Gastrocnemius medialis (tissue), 4 donors: ENCODE measurements at places on chromosomes 2 and 18.

GRCh38 chr2:44949329-44950151 lies 8.0 kb downstream of the SIX3 start:
- no peak for DNase-seq

- no peak for DNase-seq
Measured at GRCh38 chr2:110858135-110858725, 125.9 kb downstream of the ACOXL start.

GRCh38 chr2:164302786-164303185 lies 318.5 kb downstream of the GRB14 start:
- DNase-seq = no peak

GRCh38 chr2:33681364-33681757 lies 82.3 kb upstream of the FAM98A start:
- DNase-seq = no peak

- DNase-seq = no peak
Measured at GRCh38 chr2:23711979-23712755, 214.8 kb downstream of the ATAD2B start.

DNA sequence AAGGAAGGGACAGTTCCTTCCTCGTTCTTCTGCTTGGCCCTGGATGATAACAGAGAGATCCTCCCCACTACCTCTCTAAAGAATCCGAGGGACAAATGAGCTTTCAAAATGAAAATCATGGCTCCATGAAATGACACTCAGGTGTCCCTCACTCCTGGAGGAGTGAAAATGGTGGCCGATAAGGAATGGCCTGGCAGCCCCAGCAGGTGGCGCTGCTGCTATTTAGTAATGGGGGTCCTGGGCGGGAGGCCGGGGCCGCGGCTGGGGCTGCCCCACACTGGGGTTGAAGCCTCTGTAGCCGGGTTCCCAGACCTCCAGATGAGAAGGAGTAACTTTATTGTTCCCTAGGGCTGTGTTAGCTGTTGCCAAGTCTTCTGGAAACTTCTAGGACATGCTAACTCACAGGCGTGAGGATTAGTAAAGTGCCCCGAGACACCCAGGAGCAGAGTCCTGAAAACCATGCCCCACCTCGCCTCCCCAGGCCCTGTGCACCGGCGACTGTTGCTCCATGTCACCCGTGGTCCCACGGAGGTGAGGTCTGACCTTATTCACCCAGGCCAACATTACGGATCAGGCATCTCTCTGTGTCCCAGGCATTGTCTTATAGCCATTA lies 138.0 kb downstream of the CTIF start:
- peak; percentile 72 for DNase-seq

- peak; percentile 13 for DNase-seq
Measured at GRCh38 chr2:120764991-120765677, 29.5 kb downstream of the GLI2 start.

DNA sequence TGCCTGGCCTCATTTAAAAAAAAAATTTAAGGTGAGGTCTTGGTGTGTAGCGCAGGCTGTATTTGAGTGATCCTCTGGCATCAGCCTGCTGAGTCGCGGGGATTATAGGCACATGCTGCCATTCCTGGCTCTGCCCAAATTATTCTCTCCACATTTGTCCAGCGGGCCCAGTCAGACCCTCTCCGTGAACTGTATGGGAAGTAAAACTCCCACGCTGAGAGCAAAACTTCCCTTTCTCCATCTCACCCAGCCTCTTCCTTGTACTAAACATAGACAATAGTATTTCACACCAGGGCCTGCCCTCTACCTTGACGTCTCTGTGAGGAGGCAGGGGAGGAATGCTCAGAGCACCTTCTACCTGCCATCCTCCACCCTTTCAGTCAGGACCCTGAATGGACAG lies 37.0 kb downstream of the EIF4E2 start:
- no peak for DNase-seq

DNA sequence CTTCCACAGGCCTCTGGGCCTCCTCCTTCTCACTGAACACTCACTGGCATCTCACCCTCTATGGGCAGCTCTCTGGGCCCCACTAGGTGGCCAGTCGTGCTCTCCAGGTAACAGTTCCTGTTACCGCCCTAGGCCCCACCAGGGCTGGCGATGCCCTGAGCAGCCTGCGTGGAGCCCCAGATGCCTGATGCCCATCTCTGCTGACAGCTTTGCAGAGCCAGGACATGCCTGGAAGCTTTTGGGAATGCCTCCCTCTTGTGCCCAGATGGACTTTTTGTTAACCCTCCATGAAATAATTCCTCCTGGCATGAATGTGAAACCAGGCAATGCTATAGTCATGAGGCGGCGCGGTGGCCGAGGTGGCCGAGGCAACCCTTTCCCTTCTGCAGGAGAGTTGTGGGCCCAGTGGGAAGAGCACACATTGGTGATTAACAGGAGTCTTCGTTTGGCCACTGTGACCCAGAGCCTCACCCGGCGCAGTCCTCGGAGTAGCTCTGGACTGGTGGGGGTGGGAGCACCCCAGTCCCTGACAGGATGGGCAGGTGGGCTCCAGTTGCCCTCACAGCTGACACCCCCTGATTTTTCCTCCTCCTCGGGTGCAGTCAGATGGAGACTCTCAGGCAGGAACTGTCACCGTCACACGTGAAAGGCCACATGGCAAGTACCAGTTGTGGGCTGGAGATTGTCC lies 80.0 kb downstream of the SH3BP4 start:
- no peak for DNase-seq

DNA sequence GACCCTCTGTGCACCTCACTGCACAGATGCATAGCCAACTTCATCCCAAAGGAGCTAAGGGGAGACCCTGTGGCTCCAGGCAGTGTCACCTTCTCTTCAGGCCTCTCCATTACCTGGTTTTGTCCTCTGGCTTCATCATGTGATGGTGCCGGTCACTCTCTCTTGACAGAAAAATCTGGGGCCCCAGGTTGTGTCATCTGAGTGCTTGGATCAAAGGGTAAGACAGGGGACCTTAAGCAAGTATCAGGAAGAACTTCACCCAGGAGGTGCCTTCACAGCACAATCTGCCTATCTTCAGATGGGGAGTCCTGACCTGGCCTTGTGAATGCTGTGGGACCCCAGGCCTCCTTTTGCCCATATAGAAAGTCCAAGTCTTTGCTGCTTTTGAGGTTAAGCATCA lies 104.4 kb downstream of the POLR1A start:
- DNase-seq = no peak

DNA sequence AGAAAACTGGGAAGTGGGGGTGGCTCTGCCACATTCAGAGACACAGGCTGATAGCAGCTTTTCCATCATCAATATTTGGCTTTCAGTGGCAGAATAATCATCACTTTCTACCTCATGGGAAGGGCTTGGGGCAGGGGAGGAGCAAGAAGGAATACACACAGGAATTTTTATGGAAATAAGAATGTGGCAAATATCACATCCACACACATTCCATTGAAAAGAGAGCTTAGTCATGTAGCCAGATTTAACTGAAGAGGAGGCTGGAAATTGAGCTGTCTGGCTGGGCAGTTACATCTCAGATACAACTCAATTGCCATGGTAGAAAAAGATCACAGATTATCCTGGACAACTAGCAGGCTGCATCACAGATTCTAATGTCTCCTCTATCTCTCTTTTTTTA lies 1474.0 kb upstream of the ACVR2A start:
- no peak for DNase-seq

- no peak for DNase-seq
Measured at GRCh38 chr2:237563816-237564215, 2.6 kb upstream of the PRLH start.

GRCh38 chr2:45256867-45257641 lies 247.8 kb upstream of the SIX2 start:
- no peak for DNase-seq

DNA sequence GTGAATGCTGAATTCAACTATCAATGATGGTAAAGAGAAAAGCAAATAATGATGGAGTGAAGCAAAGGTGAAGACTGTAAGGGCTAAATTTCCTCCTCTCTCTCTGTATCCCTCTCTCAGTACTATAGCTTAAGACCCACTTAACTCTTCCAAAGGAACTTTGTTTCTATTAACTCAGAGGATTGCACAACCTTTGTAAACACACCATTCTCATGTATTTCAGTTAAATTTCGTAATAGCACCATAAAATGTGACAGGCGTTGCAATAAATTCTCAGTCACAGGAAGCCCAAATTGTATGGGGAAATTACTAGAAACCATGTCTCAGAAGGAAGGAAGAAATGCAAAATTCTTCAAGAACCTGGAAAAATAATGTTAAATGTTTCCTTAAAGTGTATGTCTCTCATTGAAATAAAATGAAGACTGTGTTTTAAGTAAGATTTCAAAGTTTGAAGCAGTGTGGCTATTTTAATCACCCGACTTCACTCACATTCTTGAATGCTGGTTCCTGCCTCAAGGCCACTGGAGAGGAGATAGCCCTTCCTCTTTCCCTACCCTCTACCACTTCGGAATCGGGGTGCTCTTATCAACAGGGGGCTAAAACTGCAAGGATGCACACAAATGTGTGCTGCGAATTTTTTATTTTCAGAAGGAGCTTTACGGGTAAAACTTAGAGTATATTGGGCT lies 112.1 kb downstream of the FTCDNL1 start:
- no peak for DNase-seq

GRCh38 chr2:96679848-96680247 lies 37.3 kb downstream of the FER1L5 start:
- no peak for DNase-seq
